NCI-H524 treated with DMSO at 0.1 percent for 48 hours (cell line): ENCODE measurements at places on chromosomes 4 and X.

- no peak for DNase-seq
Measured at GRCh38 chr4:41373221-41373620, 116.5 kb downstream of the UCHL1 start.

DNA sequence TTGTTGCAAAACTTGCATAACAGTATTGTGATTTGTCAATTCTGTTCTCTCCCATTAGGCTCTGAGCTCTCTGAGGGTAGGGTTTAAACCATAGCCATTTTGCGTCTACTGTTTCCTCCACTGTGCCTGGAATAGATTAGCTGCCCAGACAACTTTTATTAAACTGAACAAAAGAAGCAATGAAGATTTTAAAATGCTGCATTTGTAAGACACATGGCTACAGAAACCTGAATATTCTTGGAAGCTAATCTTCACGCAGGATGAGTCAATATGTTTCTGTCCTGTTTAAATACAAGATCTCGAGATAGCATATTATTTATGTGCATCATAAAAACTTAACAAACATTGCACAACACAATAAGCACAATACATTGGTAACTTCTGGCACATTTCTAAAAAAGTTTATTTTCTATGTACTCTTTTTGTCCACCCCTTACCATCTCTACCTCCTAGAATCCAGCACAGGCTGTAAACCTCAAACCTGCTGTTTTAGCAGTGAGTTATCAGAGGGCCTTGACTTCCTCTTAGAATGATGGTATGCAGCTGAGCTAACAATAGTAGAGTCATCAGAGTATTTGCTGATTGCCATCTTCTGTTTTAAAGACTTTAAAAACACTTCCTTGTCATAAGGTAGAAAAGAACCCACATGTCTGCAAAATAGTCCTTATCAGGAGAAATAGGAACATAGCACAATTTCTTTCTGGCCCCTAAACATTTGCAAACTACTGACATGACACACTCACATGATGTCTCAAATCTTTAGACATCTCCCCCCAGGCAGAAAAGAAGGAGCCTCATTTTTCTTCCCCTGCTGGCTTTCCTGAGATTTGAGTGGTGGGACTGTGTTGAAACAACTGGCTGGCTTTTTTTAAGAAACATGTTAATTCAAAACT lies 10.6 kb upstream of the CCNG2 start:
- DNase-seq, result no peak

DNA sequence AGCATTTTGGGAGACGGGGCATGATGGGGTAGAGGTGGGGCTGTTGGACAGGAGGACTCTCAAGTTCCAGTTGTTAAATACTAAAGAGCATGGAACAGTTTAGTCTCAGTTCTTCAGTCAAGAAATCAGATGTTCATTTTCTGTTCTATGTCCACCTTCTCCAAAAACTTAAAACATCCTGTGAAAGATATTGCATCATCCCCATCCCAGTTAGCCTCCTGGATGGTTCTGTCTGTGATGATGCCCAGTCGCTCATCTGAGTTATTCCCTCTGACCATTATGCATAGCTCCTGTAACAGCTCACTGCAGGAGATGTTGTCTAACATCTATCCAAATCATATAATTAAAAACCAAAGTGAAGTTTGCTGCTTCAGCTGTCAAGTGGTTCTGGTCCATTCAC lies 32.1 kb upstream of the SCML1 start:
- no peak for DNase-seq

- no peak for DNase-seq
Measured at GRCh38 chrX:53616946-53617345, 69.6 kb downstream of the HUWE1 start.
